ENCODE measurements at places on chromosomes 2 and 18. TPM values are rescaled to one million over a fixed set of nuclear protein-coding genes. Genes with fewer than 3 reads are reported as not detected.

GRCh38 chr2:126945118-126945517 lies 46.4 kb downstream of the TEX51 start:
- no peak overlapping the region for H3K27ac ChIP-seq
- no peaks in the 10 kb centered on the region for H3K4me1 ChIP-seq
- peaks cover 12% of the 10 kb centered on the region for H3K36me3 ChIP-seq
- H3K27me3 ChIP-seq = no peaks in the 10 kb centered on the region
- DNase-seq = no peak
- H3K4me3 ChIP-seq = no peak overlapping the region

DNA sequence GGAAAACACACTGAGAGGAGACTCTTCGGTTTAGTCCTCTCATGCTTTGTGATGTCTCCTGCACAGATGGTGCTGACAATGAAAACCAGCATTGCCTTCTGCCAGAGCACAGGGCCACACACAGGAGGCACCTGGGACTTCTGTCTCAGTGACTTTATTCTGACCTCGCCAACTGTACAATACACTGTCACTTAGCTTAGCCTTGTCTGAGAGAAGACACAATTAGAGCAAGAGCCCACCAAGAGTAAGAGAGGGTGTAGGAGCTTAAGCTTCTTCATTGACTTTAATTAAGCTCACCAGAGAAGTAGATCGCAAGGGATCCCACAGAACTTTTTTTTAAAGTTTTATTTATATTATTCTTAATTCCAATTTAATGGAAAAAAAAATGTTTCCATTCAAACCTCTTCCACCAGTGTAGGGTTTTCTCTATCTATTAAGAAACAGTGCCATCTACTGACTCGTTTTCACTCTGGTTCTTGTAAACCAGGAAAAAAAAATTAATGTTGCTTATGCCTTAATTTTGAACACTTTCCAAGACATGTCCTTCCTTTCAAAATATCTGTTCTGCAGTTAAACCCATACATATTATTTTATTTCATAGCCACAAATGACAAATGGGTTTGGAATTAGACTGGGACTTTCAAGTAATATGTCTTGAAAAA lies 42.4 kb upstream of the DDX18 start:
- no peak for DNase-seq
- no peaks in the 10 kb centered on the region for H3K27me3 ChIP-seq
- no peak overlapping the region for H3K27ac ChIP-seq
- no peaks in the 10 kb centered on the region for H3K4me1 ChIP-seq
- no peak overlapping the region for H3K4me3 ChIP-seq

- no peak overlapping the region for H3K4me3 ChIP-seq
- H3K27me3 ChIP-seq = peaks cover 2% of the 10 kb centered on the region
- H3K36me3 ChIP-seq = peaks cover 2% of the 10 kb centered on the region
- no peak overlapping the region for H3K27ac ChIP-seq
- peaks cover 30% of the 10 kb centered on the region for H3K4me1 ChIP-seq
- DNase-seq = no peak
Observed at GRCh38 chr2:98478907-98479306, 34.2 kb downstream of the INPP4A start.

GRCh38 chr2:241637795-241638660 lies 535 bp downstream of the ATG4B start:
- peaks cover 7% of the 10 kb centered on the region for H3K27me3 ChIP-seq
- peak overlapping the region; percentile 78 for H3K27ac ChIP-seq
- H3K36me3 ChIP-seq = peaks cover 35% of the 10 kb centered on the region
- H3K4me3 ChIP-seq = peak overlapping the region; percentile 92

DNA sequence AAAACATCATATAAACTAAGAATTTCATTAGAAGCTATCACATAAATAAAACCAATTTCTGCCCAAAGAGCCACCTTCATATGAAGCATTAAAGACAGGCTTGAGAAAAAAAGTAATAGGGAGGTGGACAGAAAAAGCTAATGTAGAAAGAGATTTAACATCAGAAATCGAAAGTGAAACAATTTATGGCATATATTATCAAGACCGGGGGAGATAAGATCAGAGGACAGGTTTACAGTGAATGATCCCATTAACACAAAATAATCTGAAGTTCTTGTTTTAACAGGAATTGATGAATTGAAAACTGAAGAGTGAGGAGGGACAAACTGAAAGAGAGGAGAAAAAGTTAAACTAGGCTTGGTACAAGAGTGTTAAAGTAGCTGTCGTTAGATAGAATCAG lies 786.3 kb upstream of the FSHR start:
- no peak overlapping the region for H3K4me3 ChIP-seq
- no peaks in the 10 kb centered on the region for H3K36me3 ChIP-seq
- DNase-seq = no peak

SFTPB gene
- not detected for total RNA-seq

All from endothelial cell (in vitro differentiated cells).